IMR-90 (cell line): ENCODE measurements at places on chromosomes 6 and 20.

GRCh38 chr20:417801-418342, 9.8 kb downstream of the RBCK1 start:
- H3K27ac ChIP-seq = no peak overlapping the region
- no peaks in the 10 kb centered on the region for H3K27me3 ChIP-seq
- no peak overlapping the region for H3K4me3 ChIP-seq
- DNase-seq = no peak
- H3K4me1 ChIP-seq = peaks cover 3% of the 10 kb centered on the region; the same call in 1 of the 2 replicates

GRCh38 chr6:42367353-42368011, 84.2 kb downstream of the TRERF1 start:
- no peaks in the 10 kb centered on the region for H3K27me3 ChIP-seq
- no peak overlapping the region for H3K4me3 ChIP-seq
- peaks cover 2% of the 10 kb centered on the region; the same call in 1 of the 2 replicates for H3K36me3 ChIP-seq
- peak overlapping the region; percentile 79 for H3K27ac ChIP-seq
- peaks cover 16% of the 10 kb centered on the region for H3K4me1 ChIP-seq
- peak; percentile 60 for DNase-seq

GRCh38 chr6:42981836-42982235, 2.5 kb upstream of the PPP2R5D start:
- H3K27me3 ChIP-seq = no peaks in the 10 kb centered on the region
- 0 out of 2 replicates have a peak, but pooled peaks cover 2% of the 10 kb centered on the region for H3K36me3 ChIP-seq
- H3K4me3 ChIP-seq = no peak overlapping the region
- H3K27ac ChIP-seq = no peak overlapping the region
- H3K4me1 ChIP-seq = peaks cover 8% of the 10 kb centered on the region

DNA sequence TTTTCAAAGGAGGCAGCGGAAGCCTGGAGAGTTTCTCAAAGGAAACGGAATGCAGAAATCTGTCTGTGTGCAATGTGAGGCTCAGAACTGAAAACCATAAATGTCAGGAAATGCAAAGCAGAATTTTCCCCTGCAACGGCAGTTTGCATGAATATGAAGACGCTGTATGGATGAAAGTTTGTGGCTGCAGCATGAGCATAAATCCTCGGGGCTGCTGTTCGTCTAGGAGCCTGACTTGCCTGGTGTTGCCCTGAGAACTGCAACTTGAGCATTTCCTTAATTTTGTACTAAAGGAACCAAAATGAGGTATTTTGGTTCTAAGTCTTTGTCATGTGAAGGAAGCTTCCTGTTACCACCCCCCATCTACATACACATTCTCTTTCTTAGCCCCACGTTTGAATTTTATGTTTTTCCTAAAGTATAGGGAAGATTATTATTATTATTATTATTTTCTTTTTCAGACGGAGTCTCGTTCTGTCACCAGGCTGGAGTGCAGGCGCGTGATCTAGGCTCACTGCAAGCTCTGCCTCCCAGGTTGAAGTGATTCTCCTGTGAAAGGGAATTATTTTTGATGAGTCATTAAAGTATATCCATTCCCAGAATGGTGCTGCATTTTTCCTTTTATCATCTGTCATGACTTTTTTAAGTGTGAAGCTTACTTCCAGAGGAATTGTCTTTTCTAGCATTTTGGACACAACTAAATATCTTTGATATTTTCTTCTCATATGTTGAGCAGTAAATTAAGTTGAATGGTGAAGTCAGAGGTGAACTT, 33.1 kb downstream of the MTHFD1L start:
- peaks cover 16% of the 10 kb centered on the region for H3K4me1 ChIP-seq
- H3K27ac ChIP-seq = peak overlapping the region; percentile 39; the same call in 1 of the 2 replicates
- no peak overlapping the region for H3K4me3 ChIP-seq
- DNase-seq = peak; percentile 57

DNA sequence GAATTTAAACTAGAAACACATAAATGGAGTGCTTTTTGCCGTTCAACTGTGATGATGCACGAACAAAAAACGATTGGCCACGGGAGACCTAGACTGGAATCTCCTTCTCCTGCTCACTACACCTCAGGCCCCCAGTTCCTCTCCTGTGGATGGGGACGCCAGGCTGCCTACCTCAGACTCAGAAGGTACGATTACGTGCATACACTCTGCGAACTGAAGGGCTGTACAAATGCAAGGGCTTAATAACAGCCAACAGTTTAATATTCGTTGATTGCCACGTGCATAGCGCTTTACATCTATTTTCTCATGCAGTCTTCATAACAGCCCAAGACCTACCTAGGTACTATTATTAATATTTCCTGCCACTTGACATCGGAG, 495 bp upstream of the ARMC2 start:
- H3K27ac ChIP-seq = peak overlapping the region; percentile 60
- peaks cover 4% of the 10 kb centered on the region for H3K4me1 ChIP-seq
- DNase-seq = no peak
- peak overlapping the region; percentile 86 for H3K4me3 ChIP-seq

DNA sequence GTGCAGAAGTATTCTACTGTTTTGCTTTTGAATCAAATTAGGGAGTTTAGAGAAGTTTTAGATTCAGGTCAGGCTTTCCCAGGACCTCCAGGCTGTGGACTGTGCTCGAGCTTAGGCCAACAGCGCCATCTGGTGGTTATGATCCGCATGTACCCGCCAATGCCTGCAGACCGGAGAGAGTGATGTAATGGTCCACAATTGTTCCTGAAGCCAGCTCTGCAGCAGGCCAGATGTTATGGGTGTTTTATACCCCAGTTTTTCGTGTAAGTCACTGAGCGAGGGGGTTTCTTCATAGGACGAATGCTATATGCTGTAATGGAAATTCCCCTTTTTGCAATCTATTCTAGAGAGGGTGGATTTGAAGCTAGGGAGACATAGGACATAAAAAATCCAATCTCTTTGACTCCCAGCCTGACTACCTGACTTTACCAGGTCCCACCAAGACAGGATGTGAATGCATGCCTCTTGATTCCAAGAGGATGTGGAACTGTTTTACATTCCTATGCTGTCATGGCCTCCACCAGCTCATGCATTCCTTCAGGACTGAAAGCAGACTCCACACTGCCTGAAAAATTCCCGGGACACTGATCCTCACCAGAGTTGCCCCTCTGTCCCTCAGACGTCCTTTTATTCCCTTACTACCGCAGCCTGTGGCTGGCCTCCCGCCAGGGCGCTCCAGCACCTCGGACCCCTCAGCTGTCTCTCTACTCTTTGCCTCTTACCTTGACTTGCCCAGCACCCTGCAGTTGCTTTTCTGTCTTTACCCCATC, 41.2 kb upstream of the LY86 start:
- no peaks in the 10 kb centered on the region for H3K4me1 ChIP-seq
- H3K36me3 ChIP-seq = no peaks in the 10 kb centered on the region
- H3K27me3 ChIP-seq = peaks cover 5% of the 10 kb centered on the region; the same call in 1 of the 2 replicates
- peak; percentile 75 for DNase-seq
- H3K27ac ChIP-seq = no peak overlapping the region

DNA sequence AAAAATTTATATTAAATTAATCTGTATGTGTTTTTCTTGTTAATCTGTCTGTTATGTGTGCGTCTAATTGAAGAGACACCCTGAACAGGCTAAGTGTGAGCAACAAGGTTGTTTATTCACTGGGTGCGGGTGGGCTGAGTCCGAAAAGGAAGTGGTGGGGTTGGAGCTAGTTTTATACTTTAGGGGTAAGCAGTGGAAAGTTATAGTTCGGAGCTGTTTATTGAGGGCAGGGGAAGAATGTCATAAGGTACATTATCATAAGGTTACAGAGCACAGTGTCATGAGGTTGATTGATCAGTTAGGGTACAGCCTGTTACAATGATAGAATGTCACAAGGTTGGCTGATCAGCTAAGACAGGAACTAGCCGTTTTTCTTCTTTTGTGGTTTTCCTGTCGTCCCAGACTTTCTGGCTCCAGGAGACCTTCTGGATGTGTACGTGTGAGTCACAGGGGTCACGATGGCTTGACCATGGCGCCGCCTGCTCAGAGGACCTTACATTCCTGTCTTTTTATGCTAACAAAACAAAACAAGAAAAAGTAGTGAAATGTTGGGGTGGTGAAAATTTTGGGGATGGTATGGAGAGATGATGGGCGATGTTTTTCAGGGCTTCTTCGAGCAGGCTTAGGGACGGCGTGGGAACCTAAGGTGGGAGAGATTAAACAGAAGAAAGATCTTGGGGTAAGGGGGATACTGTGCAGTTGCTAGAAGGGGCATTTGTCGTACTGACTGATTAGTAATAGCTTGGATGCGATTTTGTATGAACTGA, 754.0 kb upstream of the ADGRB3 start:
- no peak overlapping the region for H3K27ac ChIP-seq
- no peaks in the 10 kb centered on the region for H3K27me3 ChIP-seq
- H3K4me1 ChIP-seq = no peaks in the 10 kb centered on the region
- H3K4me3 ChIP-seq = no peak overlapping the region
- no peaks in the 10 kb centered on the region for H3K36me3 ChIP-seq

DNA sequence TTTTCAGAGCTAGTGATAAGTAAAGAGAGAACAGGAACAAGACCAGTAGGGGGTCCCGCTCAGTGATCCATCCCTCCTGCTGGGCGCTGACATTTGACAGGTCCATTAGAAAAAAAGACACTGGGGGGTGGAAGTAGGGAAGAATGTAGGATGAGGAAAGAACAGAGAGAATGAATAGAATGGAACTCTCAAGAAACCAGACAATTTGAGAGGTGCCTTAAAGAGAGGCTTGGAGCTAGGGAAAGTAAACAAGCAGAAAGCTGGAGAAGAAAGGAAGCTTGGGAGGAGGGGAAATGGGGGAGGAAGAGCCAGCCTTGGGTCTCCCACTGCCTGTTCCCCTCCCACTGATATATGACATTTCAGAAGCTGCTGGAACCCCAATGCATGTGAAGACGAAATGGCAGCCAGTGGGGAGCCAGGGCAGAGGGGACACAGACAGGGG, 8.4 kb downstream of the GABBR1 start:
- peaks cover 31% of the 10 kb centered on the region for H3K36me3 ChIP-seq
- no peak overlapping the region for H3K27ac ChIP-seq
- H3K4me3 ChIP-seq = no peak overlapping the region
- H3K4me1 ChIP-seq = peaks cover 7% of the 10 kb centered on the region
- no peaks in the 10 kb centered on the region for H3K27me3 ChIP-seq

- H3K4me3 ChIP-seq = no peak overlapping the region
- 0 out of 2 replicates have a peak, but pooled peaks cover 3% of the 10 kb centered on the region for H3K4me1 ChIP-seq
These were observed 2.5 kb downstream of the BTN1A1 start for GRCh38 chr6:26502626-26503025.

GRCh38 chr6:169094552-169094950, 159.1 kb downstream of the THBS2 start:
- H3K27me3 ChIP-seq = no peaks in the 10 kb centered on the region
- H3K36me3 ChIP-seq = no peaks in the 10 kb centered on the region
- no peak for DNase-seq
- H3K4me1 ChIP-seq = peaks cover 18% of the 10 kb centered on the region

- H3K4me1 ChIP-seq = no peaks in the 10 kb centered on the region
- DNase-seq = no peak
- no peaks in the 10 kb centered on the region for H3K36me3 ChIP-seq
- H3K27me3 ChIP-seq = no peaks in the 10 kb centered on the region
- H3K4me3 ChIP-seq = no peak overlapping the region
- H3K27ac ChIP-seq = no peak overlapping the region
These were observed 172.3 kb downstream of the TRIM27 start for GRCh38 chr6:28751514-28751913.

- H3K4me3 ChIP-seq = no peak overlapping the region
- DNase-seq = peak; percentile 89
- H3K27ac ChIP-seq = no peak overlapping the region
- H3K36me3 ChIP-seq = no peaks in the 10 kb centered on the region
- peaks cover 5% of the 10 kb centered on the region for H3K4me1 ChIP-seq
These were observed 41.2 kb upstream of the JAG1 start for GRCh38 chr20:10715035-10715434.
